Activated T-helper 9 cell treated with anti-CD3 and anti-CD28 coated beads, Interleukin-2, amount 50 U/mL, for 16 hours (primary cell): ENCODE measurements at places on chromosomes 3 and 15.

GRCh38 chr15:57547243-57547755 lies 44.4 kb upstream of the MYZAP start:
- no peak for DNase-seq

GRCh38 chr3:115698851-115699591 lies 75.7 kb downstream of the GAP43 start:
- no peak for DNase-seq

DNA sequence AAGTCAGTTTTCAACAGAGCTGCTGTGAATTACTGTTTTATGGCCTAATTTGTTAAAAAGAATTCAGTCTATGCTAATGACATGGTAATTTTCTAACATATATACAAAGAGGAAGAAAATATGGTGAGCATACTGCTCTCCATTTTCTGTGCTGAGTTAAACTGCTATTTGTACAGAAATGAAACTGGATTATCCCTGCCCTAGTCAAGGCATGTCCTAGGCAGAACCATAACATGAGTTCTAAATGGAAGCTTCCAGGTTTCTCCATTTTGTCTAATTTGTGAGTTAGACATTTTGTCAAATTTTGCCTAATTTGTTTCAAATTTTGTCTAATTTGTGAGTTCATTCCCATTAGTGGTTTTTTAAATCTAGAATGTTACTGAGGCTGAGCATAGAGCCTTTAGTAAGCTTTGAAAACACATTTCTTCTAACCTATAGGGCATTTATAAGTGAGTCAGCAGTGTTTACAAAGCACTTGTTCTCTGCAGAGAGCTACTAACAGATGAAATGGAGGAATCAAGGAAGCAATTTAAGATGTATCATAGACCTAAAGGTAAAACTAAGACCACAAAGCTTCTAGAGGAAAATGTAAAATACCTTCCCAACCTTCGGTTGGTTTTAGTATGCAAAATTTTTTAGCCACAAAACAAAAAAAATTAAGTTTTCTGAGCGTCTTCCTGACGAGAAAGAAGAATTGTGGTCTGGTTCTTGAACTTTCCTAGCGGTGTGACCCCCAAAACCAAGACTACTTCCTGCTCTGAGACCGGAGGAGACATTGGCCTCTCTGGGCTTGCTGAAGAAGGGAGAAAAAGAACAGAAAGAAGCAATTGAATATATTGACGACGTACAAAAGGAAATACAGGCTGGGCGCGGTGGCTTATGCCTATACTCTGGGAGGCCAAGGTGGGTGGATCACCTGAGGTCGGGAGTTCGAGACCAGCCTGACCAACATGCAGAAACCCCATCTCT lies 9.8 kb downstream of the P2RY14 start:
- DNase-seq, result no peak

DNA sequence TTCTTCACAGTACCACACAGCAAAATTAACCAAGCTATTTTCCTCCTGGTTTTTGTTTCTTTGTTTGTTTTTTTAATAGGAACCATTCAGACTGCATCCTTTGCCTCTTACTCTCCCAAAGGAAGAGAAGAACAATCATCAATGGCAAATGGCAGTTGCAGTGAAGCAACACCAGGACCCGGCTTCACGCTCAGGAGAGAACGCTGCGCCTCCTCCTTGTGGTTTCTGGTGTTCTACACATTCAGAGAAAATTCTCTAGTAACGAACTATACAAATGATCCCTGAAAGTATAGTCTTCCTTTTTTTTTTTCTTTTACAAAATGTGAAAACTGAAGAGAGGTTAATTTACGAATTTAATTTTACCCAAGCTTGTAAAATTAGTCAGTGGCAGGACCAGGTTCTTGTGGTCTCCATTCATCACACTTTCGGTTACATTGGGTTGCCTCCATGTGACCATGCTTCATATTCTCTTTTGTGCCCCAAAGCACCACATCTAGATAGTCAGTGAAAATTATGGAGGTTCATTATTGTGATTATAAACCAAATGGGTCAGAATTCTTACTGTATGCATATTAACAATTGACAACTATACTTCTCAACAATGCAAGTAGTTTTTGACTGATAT lies 10.6 kb upstream of the MINDY2 start:
- no peak for DNase-seq

GRCh38 chr3:122936986-122937385 lies 90.6 kb downstream of the SEMA5B start:
- no peak for DNase-seq

- DNase-seq, result no peak
Measured at GRCh38 chr3:162138509-162138908, 641.9 kb downstream of the OTOL1 start.

GRCh38 chr3:134802428-134803050 lies 7.5 kb downstream of the EPHB1 start:
- DNase-seq, result no peak

DNA sequence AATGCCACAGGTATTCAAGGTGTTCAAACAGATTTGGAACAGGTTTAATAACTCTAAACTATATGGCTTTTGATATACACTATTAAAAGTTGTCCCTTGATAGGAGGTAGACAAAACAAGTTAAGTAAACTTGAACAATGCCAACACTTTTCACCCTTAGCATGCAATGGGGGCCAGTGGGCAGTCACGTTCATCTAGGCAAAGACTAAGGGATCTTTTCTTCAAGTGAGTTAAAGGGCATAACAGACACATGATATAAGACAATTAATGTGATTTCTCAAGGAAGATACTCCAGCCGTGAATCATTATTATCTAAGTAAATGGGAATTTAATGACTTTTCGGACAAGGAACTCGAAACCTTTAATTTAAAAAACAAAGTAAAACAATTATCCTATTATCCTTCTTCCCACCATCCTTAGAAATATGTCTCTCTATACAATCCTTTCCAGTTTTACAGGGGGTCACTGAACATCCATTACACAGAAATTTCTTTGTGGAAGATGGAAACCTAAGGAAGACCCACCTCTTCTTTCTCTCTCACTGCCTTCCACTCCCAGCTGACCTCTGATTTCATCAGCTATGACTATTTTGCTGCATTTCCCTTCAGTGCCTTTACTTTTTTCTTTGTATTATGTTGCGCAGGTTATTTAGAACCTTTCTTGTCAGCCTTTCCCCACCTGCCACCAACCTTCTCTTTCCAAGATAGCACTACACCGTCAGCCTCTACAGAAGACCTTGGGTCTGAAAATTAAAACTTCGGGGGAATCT lies 1.5 kb downstream of the CLDN1 start:
- no peak for DNase-seq

DNA sequence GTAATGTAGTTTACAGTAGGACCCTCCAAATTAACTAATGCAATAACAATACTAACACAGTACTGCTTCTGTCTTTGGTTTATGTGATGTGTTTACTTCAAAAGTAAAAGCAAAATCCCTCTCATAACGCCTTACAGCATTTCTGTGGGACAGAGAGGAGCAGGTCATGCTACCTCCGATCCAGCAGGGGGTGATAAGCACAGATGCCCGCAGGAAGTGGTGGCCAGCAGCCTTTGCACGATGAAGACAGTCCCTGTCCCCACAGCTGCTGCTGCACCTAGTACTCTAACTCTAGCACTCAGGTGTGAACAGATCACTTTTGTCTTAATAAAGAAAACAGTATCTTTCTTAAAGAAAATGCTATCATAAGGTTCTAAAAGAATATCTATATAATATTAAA lies 38.3 kb downstream of the ANO10 start:
- DNase-seq, result no peak

GRCh38 chr3:132522353-132522752 lies 74.7 kb upstream of the ACKR4 start:
- no peak for DNase-seq

DNA sequence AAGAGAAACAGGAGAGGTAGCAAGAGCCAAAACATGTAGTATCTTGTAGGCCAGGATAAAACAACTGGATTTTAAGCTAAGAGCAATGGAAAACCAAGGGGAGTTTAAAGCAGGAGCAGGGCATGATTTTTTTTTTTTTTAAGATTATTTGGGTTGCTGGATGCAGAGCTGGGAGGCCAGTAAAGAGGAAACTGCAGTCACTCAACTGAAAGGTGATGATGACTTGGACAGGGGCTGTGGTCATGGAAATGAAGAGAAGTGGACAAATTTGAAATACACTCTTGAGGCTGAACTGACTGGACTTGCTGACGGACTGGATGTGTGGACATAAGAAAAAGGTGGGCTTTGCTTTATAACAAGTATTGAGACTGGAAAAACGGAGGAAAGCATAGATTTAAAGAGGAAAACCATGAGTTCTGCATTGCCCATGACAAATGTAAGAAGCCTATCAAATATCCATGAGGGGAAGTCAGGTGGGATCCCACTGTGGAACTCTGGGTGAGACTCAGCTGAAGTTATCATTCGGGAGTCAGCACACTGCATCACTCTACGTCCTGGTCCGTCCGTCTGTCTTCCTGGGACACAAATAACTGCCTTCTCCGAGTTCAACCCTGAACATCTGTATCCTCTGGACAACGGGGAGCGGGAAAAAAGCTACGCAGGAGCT lies 688 bp downstream of the XPC start:
- no peak for DNase-seq

DNA sequence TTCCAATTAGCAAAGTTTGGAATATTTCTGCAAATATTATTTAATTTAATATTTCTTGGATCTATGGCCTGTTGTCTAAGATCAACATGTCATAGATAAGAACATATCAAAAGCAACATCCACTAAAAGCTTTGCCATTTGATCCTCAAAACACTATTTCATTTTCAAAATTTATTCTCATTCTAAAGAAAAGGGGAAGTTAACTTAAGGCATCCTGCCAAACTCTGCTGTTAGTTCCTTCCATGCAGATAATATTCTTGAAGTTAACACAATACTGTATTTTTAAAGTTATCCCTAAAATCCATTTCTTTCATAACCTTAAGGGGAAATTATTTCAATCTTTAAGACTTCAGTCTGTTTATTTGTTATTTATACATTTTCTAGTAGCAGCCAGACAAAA lies 28.2 kb upstream of the GBE1 start:
- DNase-seq, result no peak

- no peak for DNase-seq
Measured at GRCh38 chr15:85457392-85457968, 77.1 kb downstream of the AKAP13 start.

- no peak for DNase-seq
Measured at GRCh38 chr3:37272741-37273140, 98.4 kb upstream of the LRRFIP2 start.

- no peak for DNase-seq
Measured at GRCh38 chr15:64746356-64746755, 29.0 kb downstream of the RBPMS2 start.

DNA sequence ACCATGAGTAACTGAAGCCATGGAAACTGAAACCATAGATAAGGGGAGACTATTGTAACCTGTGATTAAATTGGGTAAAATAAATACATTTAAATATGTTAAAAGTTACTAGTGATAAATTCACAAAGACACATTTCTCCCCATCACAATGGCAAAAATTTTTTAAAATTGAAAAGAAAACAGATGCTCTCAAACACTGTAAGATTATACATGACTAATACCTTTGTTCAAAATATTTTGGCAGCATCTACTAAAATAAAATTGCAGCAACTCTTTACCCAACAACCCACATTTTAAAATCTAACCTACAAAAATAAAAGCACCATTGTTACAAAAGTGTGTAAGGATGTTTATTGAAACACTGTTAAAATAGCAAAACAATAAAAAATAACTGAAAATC lies 93.3 kb downstream of the CLASP2 start:
- no peak for DNase-seq

DNA sequence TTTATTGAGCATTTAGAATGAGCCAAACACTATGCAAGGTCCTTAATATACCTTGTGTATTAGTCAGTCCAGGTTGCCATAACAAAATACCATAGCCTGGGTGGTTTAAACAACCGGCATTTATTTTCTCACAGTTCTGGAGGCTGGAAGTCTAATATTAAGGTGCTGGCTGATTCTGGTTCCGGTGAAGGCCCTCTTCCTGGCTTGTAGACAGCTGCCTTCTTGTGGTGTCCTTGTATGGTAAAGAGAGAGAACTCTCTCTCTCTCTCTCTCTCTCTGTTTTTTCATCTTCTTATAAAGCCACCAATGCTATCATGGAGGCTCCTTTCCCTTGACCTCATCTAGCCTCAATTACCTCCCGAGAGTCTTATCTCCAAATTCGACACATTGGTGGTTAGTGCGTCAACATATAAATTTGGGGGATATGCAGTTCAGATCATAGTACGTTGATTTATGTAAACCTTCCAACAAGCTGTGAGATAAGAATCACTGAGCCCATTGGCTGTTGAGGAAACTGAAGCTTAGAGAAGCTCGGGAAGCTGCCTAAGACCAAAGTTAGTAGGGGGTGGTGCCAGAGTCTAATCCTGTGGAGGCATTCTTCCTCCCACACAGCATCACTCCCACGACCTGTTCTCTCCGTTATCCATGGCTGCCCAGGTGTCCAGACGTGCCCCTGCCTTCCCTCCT lies 298.0 kb upstream of the PROK2 start:
- no peak for DNase-seq

DNA sequence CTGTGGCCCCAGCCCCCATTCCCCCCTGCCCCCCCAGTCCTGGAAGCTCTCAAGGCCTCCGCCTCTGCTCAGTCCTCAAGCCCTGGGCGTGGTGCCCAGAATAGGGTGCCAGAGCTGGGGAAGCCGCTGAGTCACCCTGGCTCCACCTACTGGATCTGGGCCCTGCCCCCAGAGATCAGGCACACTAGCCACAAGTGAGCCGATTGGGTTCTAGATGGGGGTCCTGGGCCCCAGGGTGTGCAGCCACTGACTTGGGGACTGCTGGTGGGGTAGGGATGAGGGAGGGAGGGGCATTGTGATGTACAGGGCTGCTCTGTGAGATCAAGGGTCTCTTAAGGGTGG lies 5.7 kb downstream of the EIF4G1 start:
- no peak for DNase-seq

- DNase-seq, result no peak
Measured at GRCh38 chr15:39431376-39431775, 149.5 kb upstream of the THBS1 start.

DNA sequence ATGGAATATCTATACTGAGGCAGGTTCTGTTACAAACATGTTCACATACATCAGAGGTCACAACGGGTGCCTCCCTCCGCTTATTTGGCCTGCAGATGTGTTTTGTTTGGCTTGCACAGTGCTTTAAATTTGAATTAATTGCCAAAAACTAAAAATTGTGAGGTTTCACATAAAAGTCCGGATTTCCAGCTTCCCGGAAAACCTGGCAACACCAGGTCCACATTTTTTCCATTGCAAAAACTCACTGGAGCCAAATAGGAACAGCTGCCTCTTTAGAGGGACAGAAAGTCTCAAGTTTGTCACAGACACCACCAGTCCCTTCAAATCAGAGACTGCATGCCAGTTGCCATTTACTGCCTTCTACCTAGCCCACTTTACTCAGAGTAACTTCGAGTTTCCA lies 205.9 kb upstream of the MDFIC2 start:
- no peak for DNase-seq

GRCh38 chr3:35200056-35200455 lies 439.3 kb upstream of the ARPP21 start:
- no peak for DNase-seq

- no peak for DNase-seq
Measured at GRCh38 chr15:39585871-39586301, 5.0 kb downstream of the THBS1 start.

DNA sequence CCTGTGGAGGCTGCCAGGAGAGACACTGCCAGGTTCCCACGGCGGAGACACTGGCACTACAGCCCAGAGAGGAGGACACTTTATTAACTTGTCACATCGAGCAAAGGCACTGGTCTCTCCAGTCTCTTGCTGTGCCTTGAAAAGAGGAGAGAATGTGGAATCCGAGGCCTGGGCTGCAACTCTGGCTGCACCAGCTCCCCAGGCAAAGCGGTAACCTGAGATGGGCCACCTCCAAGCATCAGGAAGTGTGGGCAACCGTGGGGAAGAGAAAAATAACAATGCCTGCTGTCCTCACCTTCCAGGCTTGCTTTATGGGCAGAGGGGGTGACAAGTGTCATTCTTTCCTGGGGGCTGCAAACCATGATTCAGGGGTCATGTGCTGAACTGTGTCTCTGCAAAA lies 91.6 kb upstream of the RGMA start:
- DNase-seq, result no peak
